ENCODE measurements at places on chromosomes 5 and 9. TPM values are rescaled to one million over a fixed set of nuclear protein-coding genes. Genes with fewer than 3 reads are reported as not detected.

The GALNT12 gene
- total RNA-seq, result 4.5 TPM

The CMYA5 gene
- 0.21 TPM for total RNA-seq

The TLR4 gene
- total RNA-seq, result 59.9 TPM

The HSPA4 gene
- total RNA-seq, result 39.9 TPM

The PCDHGB6 gene
- 0.63 TPM for total RNA-seq

The PCDHB15 gene
- total RNA-seq, result not detected

The TOR4A gene
- 5.4 TPM for total RNA-seq

The TUSC1 gene
- total RNA-seq, result 0.52 TPM

The SYK gene
- total RNA-seq, result 38.9 TPM

The WNT8A gene
- not detected for total RNA-seq

The NME5 gene
- total RNA-seq, result not detected

The PCDHA4 gene
- total RNA-seq, result not detected
